ENCODE measurements at places on chromosomes 4 and X. TPM values are rescaled to one million over a fixed set of nuclear protein-coding genes. Genes with fewer than 3 reads are reported as not detected.

EXOC1L gene
- total RNA-seq, result not detected

MAP7D3 gene
- total RNA-seq, result 29.2 TPM

CXCL11 gene
- total RNA-seq, result not detected

IL13RA2 gene
- 1.7 TPM for total RNA-seq

Measured in HT1080 (cell line).